ENCODE measurements at places on chromosomes 7 and 10. TPM values are rescaled to one million over a fixed set of nuclear protein-coding genes. Genes with fewer than 3 reads are reported as not detected.

DNA sequence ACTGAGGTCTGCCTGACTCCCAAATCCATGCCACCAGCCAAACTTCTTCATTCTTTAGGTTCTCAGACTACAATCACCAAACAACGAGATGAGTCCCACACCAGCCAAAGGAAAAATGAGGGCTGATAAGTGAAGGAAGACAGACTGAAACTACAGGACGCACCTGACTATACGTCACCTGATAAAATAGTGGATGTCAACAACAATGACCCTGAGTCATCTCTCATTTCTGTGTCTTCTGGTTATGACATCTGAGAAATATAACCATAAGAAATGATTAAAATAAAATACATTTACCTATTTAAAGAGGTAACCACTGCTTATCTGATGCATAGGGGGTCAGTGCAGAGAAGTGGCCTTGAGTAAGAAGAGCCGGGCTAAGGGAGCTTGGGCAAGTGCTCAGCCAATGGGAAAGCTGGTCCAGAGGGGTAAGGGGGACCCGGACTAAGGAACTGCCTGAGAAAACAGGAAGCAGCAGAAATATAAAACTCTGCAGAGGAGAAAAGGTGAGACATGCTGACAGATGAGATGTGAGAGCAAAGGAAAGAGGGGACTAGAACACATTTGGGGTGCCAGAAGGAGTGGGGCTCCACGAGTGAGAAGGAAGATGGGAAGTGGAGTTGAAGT is 51.8 kb downstream of the HIPK2 start:
- no peak for DNase-seq

The HOGA1 gene
- 0.15 TPM for total RNA-seq

The GPNMB gene
- total RNA-seq = not detected

- DNase-seq = peak; percentile 100
Measured at GRCh38 chr10:80171248-80171660, 34.1 kb downstream of the ANXA11 start.

- DNase-seq = no peak
Measured at GRCh38 chr10:49745756-49746155, 16.4 kb downstream of the OGDHL start.

- no peak for DNase-seq
Measured at GRCh38 chr7:23247603-23248335, 1.2 kb downstream of the GPNMB start.

DNA sequence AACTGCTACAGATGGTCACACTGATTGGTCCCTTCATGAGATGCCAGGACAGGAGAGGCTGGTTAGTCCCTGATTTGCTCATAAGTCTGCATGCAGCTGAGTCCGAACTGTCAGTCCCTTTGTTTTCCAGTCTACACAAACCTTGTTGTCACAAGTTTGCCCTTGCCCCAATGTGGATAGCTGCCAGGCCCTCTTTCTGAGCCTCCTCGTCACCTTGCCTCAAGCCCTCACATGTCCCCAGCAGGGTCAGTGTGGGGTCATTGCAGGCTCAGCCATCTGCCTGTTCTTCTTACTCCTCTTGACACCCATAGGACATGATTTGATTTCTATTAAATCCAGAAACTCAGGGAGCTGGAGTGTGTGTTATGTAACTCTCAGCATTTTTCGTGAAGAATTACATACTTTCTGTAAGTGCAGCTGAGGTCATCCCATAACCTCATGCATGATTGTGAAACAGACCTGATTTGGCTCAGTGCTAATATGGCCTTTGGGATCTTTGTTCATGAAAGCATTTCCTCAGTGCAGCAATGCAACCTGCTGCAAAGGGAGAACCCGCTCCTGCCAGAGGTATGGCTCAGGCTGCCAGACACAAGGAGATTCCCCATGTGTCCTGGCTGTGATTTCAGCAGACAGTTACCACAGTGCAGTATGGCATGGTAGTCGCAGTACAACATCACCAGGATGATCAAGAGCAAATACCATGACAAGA is 70.0 kb upstream of the ZMIZ2 start:
- no peak for DNase-seq

The SHTN1 gene
- 9.0 TPM for total RNA-seq

The PNLIPRP3 gene
- not detected for total RNA-seq

DNA sequence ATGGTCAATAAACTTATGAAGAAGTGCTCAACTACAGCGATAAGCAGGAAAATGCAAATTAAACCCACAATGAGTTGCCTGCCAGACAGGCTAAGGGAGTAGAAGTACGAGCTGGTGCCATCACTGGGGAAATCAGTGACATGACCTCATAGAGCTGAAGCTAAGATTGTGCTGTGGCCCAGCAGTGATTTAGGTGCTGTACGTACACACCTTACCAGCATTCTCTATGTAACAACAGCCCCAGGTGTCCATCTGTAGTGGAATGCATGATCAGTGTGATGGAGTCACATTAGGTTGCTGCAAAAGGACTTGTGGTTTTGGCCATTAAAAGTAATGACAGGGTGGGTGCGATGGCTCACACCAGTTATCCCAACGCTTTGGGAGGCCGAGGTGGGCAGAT is 5.7 kb upstream of the TECPR1 start:
- no peak for DNase-seq

The VIPR2 gene
- total RNA-seq = not detected

The ADRB1 gene
- 0.15 TPM for total RNA-seq

DNA sequence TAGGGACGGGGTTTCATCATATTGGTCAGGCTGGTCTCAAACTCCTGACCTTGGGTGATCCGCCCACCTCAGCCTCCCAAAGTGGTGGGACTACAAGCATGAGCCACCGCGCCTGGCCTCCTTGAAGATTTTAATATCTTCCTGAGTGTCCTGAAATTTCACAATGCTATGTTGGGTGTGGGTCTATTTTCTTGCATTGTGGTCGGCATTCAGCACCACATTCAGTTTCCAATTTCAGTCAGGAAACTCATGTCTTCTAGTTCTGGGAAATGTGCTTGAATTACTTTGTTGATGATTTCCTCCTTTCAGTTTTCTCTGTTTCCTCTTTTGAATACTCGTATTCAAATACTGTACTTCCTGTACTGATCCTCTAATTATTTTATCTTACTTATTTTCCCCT is 49.3 kb upstream of the IL6 start:
- DNase-seq = no peak

The TEX47 gene
- not detected for total RNA-seq

DNA sequence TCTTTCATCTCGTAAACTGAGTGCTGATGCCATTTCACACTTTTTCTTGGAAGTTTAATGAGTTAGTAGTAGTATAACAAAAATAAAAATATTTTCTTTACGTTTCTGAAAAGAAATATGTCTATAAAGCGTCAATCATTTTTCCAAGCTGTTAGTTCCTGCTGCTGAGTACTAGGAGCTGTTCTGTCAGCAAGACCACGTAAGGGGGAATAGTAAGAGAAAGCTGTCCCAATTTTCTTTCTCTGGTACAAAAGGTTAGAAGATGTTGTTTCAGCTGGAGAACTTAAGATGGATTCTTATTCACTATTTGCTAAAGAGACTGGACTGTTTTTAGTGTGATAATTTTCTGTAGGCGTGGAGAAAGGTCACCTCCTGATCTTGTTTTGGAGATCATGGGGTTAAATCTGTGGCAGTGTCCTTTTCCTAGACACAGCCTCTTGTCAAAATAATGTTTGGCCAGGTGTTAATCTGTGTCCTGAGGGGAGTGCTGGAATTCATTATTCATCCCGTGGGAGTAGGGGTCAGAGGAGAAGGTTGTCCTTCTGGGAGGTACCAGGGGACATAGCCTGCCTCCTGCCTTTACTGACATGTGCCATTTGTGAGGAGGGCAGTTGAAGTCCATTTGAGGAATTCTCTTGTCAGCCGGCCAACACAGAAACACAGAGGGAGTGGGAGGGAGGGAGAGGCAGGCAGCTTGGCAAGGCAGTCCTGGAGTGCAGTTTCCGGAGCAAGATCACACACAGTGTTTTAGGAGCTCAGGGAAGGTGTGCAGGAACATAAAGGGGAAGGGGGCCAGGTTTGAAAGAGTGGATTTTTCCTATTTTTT is 368.7 kb downstream of the AUTS2 start:
- DNase-seq = no peak

GRCh38 chr10:52121688-52122087 is 192.4 kb upstream of the DKK1 start:
- DNase-seq = no peak

DNA sequence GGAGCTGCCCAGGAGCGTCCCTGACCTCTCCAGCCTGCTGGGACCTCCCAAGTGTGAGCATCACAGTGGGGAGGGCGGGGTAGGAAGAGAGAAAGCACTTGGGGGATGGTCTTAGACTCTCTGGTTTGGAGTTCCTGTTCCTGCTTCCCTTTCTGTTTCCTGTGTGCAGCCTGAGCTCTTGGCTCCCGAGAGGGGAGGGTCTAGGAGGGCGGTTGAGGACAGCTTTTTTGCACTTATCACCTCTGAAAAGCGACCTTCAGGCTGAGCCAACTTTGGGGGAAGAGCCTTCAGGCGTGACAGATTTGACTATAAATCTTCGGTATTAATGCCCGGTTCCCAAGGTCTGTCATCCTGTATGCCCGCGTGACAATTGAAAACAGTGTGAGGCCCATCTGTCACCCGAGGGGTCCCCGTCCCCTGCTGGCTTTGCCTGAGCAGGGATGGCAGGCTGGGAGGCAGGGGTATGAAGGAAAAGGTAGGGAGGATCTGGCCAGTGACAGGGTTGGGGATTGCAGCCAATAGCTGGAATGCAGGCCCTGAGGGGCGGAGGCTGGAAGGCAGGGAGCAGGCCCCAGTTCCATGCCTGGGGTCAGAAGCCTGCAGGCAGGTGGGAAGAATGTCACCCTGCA is 78.6 kb downstream of the CDH23 start:
- no peak for DNase-seq

The HACD1 gene
- total RNA-seq = 15.3 TPM

DNA sequence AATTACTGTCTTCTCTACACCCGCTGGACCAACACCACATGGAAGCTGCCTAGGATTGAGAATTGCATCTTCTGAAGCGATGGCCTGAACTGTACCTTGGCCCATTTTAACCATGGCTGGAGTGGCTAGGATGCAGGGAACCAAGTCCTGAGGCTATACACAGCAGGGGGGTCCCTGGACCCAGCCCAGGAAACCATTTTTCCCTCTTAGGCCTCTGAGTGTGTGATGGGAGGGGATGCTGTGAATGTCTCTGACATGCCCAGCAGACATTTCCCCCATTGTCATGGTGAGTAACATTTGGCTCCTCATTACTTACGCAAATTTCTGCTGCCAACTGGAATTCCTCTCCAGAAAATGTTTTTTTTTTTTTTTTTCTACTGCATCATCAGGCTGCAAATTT is 822.7 kb downstream of the PCDH15 start:
- DNase-seq = no peak

DNA sequence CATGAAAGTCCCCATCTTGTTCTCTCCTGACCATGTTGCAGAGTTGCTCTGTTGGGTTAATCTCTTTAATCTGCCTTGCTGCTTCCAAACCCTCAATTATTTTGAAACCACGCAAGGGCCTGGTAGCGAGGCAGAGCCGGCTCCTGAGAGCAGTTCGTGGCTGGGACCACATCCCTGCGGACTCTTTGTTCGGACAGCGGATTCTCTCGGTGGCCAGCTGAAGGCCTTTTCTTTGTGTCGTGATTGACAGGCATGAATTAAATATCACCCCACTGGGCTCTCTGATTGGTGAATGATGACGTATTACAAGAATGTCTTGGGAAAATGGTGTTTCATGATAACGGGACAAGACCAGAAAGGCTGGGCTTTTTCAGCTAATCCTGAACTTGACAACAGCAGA is 66.9 kb upstream of the ARHGAP21 start:
- no peak for DNase-seq

GRCh38 chr10:31099664-31100063 is 68.0 kb upstream of the ZNF438 start:
- peak; percentile 94 for DNase-seq

DNA sequence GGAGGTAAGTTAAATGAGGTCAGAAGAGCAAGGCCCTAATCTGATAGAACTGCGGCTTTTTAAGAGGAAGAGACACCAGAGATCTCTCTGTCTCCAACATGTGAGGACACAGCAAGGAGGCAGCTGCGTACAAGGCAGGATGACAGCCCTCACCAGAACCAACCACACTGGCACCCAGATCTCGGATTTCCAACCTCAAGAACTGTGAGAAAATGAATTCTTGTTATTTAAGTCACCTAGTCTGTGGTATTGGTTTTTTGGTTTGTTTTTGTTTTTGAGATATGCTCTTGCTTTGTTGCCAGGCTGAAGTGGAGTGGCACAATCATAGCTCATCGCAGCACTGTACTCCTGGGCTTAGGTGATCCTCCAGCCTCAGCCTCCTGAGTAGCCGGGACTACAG is 127.2 kb downstream of the DLG5 start:
- DNase-seq = no peak

GRCh38 chr7:44461387-44461786 is 29.1 kb downstream of the NUDCD3 start:
- peak; percentile 43 for DNase-seq

DNA sequence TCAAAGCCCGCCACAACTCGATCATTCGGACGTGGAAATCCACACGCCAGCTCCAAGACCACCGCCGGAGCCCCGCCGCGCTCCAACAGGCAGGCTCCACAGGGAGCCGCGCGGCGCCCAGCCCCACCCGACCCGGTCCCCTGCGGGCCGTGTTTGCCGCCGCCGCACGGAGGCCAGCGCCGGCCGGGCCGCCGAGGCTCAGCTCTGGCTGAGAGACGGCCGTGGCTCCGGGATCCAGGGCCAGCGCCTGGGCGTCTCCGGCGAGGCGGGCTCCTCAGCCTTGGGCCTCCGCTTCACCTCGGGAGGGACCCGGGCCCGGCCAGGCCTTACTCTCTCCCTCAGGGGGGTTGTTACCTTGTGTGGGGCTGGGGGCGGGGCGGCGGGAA is 333 bp downstream of the SMNDC1 start:
- no peak for DNase-seq

The EBLN1 gene
- not detected for total RNA-seq

DNA sequence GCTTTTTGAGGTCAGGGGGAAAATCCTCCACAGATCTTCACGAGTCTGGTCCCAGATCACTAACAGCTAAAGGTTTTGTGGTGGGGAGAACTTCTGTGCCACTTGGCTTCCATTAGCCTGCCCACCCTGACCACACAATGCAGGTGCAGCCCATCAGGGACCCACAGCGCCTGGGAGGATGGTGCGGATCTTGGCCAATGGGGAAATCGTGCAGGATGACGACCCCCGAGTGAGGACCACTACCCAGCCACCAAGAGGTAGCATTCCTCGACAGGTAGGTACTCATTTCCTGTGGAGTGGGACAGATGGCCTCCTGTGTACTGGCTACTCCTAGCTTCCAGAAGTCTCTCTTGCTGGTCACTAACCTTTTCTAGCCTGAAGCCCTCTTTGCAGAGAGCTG is 1.5 kb downstream of the FAM241B start:
- no peak for DNase-seq

Data from PC-3 (cell line).